Activated CD4-positive, alpha-beta T cell treated with anti-CD3 and anti-CD28 coated beads for 36 hours (primary cell): ENCODE measurements at places on chromosomes 4 and X. TPM values are rescaled to one million over a fixed set of nuclear protein-coding genes. Genes with fewer than 3 reads are reported as not detected.
A peak's percentile ranks its signal among the peaks of the same experiment; 100 is the strongest.

DNA sequence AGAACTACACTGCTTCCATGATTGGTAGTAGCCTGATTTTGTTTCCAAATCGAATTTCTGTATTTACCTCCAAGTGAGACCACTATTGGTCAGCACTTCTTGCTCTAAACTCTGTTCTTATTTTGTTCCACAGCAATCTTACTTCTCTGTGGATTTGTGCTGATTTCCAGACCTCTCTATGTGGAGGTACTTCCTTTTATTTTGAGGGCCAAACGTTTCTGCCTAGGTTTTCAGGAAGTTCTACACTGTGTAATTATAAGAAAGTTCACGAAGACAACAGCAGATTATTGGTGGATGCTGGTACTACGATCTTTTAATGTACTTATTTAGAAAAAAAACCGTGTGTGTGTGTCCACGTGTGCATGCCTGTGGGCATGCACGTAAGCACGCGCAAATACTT, 46.7 kb downstream of the DTHD1 start:
- no peak overlapping the region for H3K4me3 ChIP-seq
- no peaks in the 10 kb centered on the region for H3K27me3 ChIP-seq
- DNase-seq: no peak
- no peak overlapping the region for H3K27ac ChIP-seq
- peaks cover 49% of the 10 kb centered on the region for H3K4me1 ChIP-seq
- H3K36me3 ChIP-seq: no peaks in the 10 kb centered on the region

NEIL3 gene
- 18.1 TPM for total RNA-seq

DNA sequence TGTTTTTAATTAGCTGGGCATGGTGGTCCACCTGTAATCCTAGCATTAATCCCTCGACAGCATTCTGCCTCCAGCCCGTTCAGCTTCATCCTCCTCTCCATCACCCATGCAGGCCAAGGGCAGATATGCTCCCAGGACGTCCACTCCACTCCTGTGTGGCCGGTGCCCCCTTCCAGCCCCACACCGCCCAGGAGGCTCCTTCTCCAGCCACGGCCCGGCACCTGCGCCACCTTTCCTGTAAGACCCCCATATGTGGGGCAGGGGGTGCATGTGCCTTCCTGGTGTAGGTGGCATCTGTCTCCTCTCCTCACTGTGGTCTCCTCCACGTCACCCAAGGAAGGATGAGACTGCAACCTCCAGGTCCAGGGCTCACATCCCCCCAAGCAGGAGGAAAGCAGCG, 57.0 kb upstream of the MXD4 start:
- no peaks in the 10 kb centered on the region for H3K4me1 ChIP-seq
- no peak for DNase-seq
- peaks cover 6% of the 10 kb centered on the region for H3K36me3 ChIP-seq
- no peaks in the 10 kb centered on the region for H3K27me3 ChIP-seq
- no peak overlapping the region for H3K27ac ChIP-seq

GRCh38 chr4:153566631-153567150, 100.5 kb downstream of the TMEM131L start:
- H3K27ac ChIP-seq: peak overlapping the region; percentile 62
- no peak for DNase-seq
- H3K4me3 ChIP-seq: no peak overlapping the region
- H3K36me3 ChIP-seq: peaks cover 42% of the 10 kb centered on the region
- H3K4me1 ChIP-seq: peaks cover 75% of the 10 kb centered on the region
- no peaks in the 10 kb centered on the region for H3K27me3 ChIP-seq

- H3K4me1 ChIP-seq: no peaks in the 10 kb centered on the region
- H3K27me3 ChIP-seq: no peaks in the 10 kb centered on the region
- H3K4me3 ChIP-seq: no peak overlapping the region
- H3K27ac ChIP-seq: no peak overlapping the region
- H3K36me3 ChIP-seq: peaks cover 45% of the 10 kb centered on the region
Measured at GRCh38 chrX:2391869-2392606, 108.7 kb downstream of the DHRSX start.

DNA sequence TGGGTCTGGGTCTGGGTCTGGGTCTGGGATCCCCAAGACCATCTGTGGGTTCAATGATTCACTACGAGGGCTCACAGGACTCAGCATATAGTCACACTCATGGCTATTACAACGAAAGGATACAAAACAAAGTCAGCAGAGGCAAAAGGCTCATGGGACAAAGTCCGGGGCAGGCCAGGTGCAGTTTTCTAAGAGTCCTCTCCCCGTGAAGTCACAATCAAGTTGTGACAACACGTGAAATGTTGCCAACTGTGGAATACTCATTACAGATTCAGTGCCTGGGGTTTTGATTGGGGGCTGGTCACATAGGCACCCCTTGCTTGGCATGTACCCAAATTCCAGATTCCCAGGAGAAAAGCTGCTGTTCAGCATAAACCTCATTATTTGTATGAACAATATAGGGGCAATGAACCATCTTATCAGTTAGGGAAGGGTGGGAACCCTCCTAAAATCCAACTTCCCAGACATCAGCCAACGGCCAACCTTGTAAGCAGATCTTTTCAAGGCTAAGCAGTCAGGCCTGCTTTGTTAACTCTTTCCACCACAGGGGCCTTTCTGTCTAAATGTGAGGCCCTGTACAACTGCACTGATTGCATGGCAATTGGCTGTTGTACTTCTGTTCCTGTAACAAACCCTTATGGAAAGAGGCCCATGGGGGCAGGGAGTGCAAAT, 58.2 kb upstream of the DIPK2B start:
- no peak for DNase-seq
- H3K27ac ChIP-seq: no peak overlapping the region
- H3K4me1 ChIP-seq: no peaks in the 10 kb centered on the region
- no peak overlapping the region for H3K4me3 ChIP-seq
- H3K36me3 ChIP-seq: no peaks in the 10 kb centered on the region

- no peak for DNase-seq
- H3K4me1 ChIP-seq: peaks cover 14% of the 10 kb centered on the region
- peaks cover 2% of the 10 kb centered on the region for H3K36me3 ChIP-seq
- no peak overlapping the region for H3K4me3 ChIP-seq
- no peak overlapping the region for H3K27ac ChIP-seq
Measured at GRCh38 chr4:127783955-127784770, 2.0 kb downstream of the HSPA4L start.

DNA sequence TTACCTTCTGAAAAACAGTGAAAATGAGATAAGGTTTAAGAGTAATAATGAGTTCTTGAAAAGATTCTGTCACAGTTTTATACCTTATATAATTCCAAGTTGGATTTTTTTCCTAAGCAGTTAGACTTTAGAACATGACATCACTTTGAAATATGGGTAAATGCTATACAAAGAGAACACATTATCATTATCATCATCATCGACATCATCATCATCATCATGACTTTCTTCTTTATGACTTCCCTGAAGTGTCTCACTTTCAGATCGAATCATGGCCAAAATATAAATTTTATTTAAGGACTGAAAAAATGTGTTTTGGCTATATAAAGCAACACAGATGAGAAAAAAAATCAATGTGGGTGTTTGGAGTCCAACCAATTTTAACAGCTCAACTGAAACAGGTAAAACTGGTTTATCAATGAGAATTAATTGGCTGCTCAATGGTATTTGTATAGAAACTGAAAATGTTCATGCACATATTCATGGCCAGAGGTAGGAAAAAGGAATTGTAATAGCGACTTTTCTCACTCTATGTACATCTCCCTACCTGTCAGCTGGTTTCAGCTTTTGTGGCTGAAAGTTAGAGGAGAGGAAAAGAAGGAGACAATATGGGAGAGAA, 243.1 kb upstream of the GPC4 start:
- DNase-seq: no peak
- H3K36me3 ChIP-seq: no peaks in the 10 kb centered on the region
- no peak overlapping the region for H3K4me3 ChIP-seq
- H3K27ac ChIP-seq: no peak overlapping the region

PRSS12 gene
- total RNA-seq: not detected

GRCh38 chr4:7352486-7352885, 82.2 kb downstream of the PSAPL1 start:
- no peaks in the 10 kb centered on the region for H3K4me1 ChIP-seq
- no peak overlapping the region for H3K27ac ChIP-seq
- DNase-seq: no peak
- H3K4me3 ChIP-seq: no peak overlapping the region
- H3K36me3 ChIP-seq: no peaks in the 10 kb centered on the region

- no peaks in the 10 kb centered on the region for H3K36me3 ChIP-seq
- DNase-seq: no peak
- H3K27ac ChIP-seq: peak overlapping the region; percentile 83
- H3K4me1 ChIP-seq: peaks cover 25% of the 10 kb centered on the region
- no peaks in the 10 kb centered on the region for H3K27me3 ChIP-seq
- H3K4me3 ChIP-seq: peak overlapping the region; percentile 29
Measured at GRCh38 chr4:89469516-89469915, 161.9 kb upstream of the GPRIN3 start.

DLG3 gene
- 18.4 TPM for total RNA-seq

DNA sequence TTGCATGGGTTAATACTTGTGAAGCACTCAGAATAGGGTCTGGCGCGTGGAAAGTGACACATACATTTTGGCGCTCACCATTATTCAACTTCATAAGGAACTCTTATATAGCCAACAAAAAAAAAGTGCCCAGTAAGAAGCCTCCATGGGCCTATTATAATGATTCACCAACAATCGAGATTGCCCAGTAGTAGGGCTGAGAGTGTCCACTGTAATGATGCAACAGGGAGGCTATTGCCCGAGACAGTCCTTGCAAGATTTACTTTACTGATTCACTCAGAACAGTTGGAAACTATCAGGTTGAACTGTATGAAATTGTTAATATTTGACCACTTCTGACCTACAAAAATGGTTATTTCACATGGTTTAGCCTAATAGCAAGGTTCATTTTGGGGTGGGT, 86.0 kb downstream of the PJA1 start:
- peaks cover 2% of the 10 kb centered on the region for H3K27me3 ChIP-seq
- H3K4me3 ChIP-seq: no peak overlapping the region
- H3K36me3 ChIP-seq: no peaks in the 10 kb centered on the region
- no peak overlapping the region for H3K27ac ChIP-seq

DNA sequence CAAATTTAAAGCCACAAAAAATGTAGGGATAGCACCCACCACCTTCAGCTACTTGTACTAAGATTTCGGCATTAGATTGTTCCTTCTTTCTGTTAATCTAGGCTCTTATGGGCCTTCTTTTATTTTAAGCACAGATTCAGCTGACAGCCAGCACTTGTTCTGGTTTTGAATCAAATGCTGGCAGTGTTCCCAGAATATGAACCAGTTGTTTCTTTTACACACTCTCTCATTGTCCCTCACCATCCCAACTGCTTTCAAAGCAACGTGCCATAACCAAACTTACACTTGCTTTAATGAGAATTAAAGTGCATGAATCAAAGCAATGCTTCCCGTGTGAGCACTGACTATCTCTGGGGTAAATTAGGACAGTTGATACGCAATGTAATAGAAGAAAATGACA, 744.5 kb upstream of the FAM241A start:
- H3K4me1 ChIP-seq: no peaks in the 10 kb centered on the region
- H3K4me3 ChIP-seq: no peak overlapping the region
- no peak overlapping the region for H3K27ac ChIP-seq

GRCh38 chrX:17292111-17292527, 82.9 kb upstream of the NHS start:
- H3K4me3 ChIP-seq: no peak overlapping the region
- no peaks in the 10 kb centered on the region for H3K4me1 ChIP-seq
- H3K27me3 ChIP-seq: peaks cover 7% of the 10 kb centered on the region
- H3K27ac ChIP-seq: no peak overlapping the region
- DNase-seq: no peak

ETDB gene
- not detected for total RNA-seq

DNA sequence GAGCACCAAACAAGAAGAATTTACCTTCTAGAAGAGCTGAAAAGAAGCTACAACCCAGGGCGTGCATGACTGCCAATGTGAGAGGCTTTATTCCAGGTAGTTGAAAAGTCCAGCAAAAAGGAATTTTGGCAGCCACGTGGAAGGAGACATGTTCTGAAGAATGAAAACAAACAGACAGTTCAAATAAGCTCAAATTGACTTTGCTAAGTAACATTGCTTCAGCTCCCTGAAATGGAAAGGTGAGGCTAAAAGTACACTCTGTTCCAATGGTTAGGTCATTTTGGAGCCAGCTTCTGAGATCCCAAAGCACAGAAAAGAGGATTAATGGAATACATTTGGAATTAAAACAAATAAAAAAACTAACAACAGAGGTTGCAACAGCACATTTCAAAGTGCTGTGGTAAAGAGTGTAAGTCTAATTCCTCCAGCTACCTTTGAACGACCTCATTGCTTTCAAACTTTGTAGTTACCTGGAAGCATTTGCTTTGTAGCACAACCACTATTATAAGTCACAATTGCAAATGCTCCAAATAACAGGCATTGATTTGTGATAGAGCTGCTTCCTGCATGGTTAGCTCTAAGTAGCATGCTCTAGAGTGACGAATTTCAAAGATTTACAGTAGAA, 405.3 kb upstream of the EDA2R start:
- no peak for DNase-seq
- H3K4me3 ChIP-seq: no peak overlapping the region
- no peak overlapping the region for H3K27ac ChIP-seq
- H3K27me3 ChIP-seq: no peaks in the 10 kb centered on the region

- no peak for DNase-seq
- no peaks in the 10 kb centered on the region for H3K36me3 ChIP-seq
- no peak overlapping the region for H3K27ac ChIP-seq
- H3K4me3 ChIP-seq: no peak overlapping the region
Measured at GRCh38 chr4:117093571-117093970, 8.2 kb upstream of the TRAM1L1 start.

GRCh38 chr4:186761393-186761792, 37.7 kb upstream of the FAT1 start:
- no peak overlapping the region for H3K27ac ChIP-seq
- H3K27me3 ChIP-seq: no peaks in the 10 kb centered on the region

ARHGAP6 gene
- total RNA-seq: not detected

ANOS1 gene
- total RNA-seq: not detected

DNA sequence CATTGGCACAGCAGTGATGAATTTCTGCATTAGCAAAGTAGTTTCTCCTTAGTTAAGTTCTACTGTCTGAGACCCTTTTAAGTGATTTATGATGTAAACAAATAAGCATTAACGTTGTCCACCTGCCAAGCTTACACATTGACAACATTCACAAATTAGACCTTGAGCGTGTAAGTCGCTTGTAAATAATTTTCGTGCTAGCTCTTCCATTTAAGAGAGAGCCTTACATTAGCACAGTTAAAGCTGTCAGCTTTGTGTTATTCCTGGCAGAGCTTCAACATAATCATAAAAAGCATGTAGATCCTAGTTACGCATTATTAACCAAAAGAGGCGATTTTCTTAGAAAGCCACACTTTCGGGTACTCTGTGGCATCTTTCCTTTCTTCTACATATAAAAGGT, 127.7 kb downstream of the DCTD start:
- H3K4me3 ChIP-seq: no peak overlapping the region
- H3K27ac ChIP-seq: no peak overlapping the region
- H3K4me1 ChIP-seq: no peaks in the 10 kb centered on the region
- peaks cover 5% of the 10 kb centered on the region for H3K27me3 ChIP-seq
- DNase-seq: no peak

GRCh38 chr4:173475751-173476150, 54.3 kb downstream of the HAND2 start:
- no peaks in the 10 kb centered on the region for H3K4me1 ChIP-seq
- H3K4me3 ChIP-seq: no peak overlapping the region
- peaks cover 5% of the 10 kb centered on the region for H3K27me3 ChIP-seq

DNA sequence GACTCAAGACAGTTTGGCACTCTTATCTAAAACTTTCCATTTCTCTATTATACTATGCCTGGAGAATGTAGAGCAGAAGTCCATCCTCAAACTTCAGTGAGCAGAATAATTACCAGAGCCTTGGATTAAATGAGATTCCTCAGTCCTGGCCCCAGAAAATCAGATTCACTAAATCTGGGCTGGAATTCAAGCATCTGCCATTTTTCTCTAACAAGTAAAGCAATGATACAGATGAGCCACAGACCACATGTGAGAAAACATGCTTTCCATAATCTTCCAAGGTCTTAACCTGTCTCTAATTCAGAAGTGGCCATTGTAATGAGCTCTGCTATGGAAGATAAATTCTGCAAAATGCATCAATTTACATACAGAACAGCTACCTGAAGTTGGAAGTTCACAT, 25.4 kb downstream of the SOWAHB start:
- H3K36me3 ChIP-seq: no peaks in the 10 kb centered on the region
- H3K27me3 ChIP-seq: peaks cover under 1% of the 10 kb centered on the region
- H3K27ac ChIP-seq: no peak overlapping the region
- no peak overlapping the region for H3K4me3 ChIP-seq
